Fibroblast of mammary gland (primary cell): ENCODE measurements at places on chromosomes 7 and 10.

DNA sequence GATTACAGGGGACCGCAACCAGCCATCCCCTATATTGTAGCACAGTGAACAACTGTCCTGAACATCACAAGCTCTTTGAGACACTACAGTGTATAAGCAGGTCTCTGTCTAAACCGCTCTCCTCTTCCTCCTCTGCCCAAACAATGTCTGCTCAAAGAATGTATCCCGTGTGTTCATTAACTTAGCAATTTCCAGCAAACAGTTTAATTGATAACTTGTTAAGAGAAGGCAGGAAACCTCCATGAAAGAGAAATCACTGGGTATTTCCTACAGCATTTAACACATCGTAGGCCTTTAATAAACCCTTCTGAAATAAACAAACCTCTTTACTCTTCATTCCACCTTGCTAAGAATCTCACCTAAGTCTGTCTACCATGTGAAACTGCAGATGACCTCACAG, 1.5 kb downstream of the PMS2 start:
- no peak for DNase-seq

GRCh38 chr7:22683379-22683778, 43.6 kb upstream of the IL6 start:
- no peak for DNase-seq

GRCh38 chr10:35352512-35352911, 16.2 kb downstream of the CCNY start:
- DNase-seq, result no peak

DNA sequence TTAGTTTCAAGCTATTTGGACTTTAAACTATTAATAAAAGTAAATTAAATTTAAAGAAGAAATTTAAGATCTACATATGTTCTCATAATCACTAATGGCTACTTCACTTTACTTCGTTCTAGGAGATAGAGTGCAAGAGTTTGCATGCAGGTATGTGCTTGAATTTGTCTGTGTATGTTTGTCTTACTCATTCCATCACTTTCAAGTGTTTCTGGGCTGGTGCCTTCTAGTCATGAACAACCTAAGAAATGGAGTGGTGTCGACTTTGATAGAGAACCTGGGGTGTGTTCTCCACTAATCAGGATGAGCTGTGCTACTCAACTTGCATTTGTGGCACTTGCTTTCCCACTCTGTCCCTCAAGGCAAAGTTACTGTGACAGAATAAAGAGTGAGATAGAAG, 169.9 kb downstream of the KCND2 start:
- DNase-seq, result no peak

GRCh38 chr10:36188461-36188860, 546.4 kb upstream of the FZD8 start:
- no peak for DNase-seq

DNA sequence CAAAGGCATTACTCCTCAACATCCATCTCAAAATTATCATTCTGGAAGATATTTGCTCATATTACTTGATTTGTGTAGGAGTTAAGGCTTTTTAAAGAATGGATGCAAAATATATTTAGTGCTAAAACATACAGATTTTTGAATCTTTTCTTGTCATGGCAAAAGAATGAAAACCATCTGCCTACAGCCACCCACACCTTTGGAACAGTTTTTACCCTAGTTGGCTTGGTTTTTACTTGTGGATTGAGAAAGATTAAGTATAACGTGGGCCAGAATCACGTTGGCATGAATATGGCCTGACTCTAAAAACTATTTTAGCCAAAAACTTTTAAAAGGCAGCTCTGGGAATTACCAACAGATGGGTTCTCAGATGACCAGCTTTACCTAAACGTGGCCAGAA, 128.2 kb downstream of the SPAG6 start:
- peak; percentile 15 for DNase-seq

DNA sequence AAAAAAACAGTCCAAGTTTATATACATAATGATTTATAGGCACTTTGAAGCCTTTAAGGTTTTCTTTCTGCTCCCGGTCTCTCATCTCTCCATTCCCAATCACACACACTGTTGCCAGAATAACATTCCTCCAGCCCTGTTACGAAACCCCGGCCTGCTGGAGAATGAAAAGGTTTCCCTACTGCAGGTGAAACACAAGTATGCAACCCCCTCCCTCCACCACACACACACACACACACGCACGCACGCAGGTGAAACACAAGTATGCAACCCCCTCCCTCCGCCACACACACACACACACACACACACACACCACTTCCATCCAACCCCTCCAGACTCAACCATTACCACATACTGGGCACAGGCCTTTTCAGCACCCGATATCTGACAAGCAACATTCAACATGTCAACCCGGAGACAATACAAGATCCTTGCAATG, 87.5 kb downstream of the PARD3 start:
- DNase-seq, result no peak

DNA sequence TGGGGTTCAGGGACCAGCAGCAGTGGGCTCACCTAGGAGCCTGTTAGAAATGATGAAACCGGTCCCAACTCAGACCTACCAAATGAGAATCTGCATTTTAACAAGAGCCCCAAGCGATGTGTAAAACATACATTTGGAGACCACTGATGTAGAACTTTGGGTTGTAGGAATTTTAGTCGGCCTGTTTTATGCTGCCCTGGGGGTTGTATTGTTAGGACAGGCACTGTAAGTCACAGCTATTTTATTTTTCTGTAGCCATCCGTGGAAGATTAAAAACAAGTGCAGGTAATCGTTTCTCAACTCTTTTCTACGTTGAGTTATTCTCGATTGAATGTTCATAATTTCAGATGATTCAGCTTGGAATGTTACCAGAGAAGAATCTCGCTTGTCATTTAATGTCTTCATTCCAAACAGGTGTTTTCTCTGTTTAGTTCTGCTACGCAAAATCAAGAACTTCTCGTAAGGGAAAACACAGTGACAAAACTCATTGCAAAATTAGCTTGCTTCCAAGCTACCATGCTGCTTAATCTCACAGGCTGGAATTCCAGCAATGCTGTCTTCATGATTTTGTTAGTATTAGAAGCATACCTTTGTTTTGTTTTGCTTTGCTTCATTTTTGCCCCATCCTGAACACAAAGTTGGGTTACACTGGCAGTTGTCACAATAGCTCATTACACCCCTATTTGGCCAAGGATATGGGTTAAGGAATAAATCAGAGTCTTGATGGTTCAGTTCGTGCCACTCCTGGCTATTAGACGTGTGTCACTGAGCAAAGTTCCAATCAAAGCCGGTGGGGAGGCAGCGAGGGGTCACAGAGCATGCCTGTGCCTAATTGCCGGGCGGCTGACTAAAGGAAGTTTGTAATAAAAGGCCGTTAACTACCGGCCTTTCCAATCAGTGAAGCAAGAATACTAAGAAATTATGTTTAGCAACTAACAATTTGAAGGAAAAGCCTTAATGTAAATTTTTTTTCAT, 676.9 kb downstream of the GATA3 start:
- no peak for DNase-seq

- DNase-seq, result no peak
These were observed 173.7 kb upstream of the PRPS1L1 start for GRCh38 chr7:18201350-18201749.

GRCh38 chr10:67606572-67606971, 89.4 kb downstream of the CTNNA3 start:
- DNase-seq, result peak; percentile 74

- no peak for DNase-seq
These were observed 3.7 kb upstream of the ELFN1 start for GRCh38 chr7:1666317-1666822.

GRCh38 chr7:131370523-131370968, 42.9 kb downstream of the MKLN1 start:
- peak; percentile 15 for DNase-seq

DNA sequence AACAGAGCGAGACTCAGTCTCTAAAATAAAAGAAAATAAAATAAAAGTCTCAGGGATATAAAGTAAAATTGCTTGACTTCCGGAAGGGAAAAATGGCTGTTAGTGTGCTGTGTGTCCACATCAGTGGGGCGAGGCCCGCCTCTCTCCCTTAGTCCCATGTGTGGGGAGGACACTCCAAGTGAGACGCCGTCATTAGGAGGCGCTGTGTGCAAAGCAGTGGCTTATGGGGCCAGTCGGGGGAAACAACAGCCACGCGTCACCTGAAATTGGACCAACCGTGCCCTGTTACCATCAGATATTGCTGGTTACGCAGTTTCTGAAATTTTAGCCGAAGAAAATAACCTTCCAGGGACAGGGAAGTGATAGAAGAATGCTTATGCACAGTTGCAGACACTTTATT, 15.8 kb downstream of the SFXN4 start:
- no peak for DNase-seq

DNA sequence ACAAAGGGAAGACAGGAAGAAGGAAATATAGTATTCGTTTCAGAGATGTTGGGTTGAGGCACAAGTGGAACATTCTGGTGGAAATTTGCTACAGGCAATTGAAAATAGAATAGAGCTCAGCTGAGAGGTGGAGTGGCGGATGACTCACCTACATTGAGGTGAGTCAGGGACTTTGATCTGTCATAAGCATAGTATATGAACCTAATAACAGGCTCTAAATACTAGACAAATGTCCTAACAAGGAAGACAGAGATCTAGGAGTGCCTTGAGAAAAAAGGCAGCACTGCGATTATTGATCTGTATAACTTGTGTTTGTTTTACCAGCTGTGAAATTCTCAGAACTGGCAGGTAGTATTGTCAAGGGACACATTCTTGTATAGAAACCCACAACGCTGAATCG, 907 bp upstream of the IFRD1 start:
- DNase-seq, result peak; percentile 49

DNA sequence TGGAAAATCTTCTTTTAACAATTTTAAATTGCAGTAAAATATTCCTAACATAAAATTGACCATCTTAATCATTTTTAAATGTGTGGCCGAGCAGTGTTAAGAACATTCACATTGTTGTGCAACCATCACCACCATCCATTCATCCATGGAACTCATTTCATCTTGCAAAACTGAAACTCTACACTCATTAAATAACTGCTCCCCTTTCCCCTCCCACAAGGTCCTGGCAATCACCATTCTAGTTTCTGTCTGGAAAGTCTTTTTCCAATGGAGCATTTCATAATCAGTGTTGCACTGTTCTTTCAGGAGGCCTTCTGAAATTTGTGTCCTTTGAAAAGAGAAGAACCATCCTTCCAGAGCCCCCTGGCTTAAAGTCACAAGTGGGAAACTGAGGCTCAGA, 233.1 kb downstream of the PLXNA4 start:
- DNase-seq, result peak; percentile 30

GRCh38 chr10:99435986-99436638, 5.7 kb upstream of the GOT1 start:
- peak; percentile 59 for DNase-seq

GRCh38 chr10:27578316-27578715, 74.2 kb downstream of the RAB18 start:
- DNase-seq, result no peak

DNA sequence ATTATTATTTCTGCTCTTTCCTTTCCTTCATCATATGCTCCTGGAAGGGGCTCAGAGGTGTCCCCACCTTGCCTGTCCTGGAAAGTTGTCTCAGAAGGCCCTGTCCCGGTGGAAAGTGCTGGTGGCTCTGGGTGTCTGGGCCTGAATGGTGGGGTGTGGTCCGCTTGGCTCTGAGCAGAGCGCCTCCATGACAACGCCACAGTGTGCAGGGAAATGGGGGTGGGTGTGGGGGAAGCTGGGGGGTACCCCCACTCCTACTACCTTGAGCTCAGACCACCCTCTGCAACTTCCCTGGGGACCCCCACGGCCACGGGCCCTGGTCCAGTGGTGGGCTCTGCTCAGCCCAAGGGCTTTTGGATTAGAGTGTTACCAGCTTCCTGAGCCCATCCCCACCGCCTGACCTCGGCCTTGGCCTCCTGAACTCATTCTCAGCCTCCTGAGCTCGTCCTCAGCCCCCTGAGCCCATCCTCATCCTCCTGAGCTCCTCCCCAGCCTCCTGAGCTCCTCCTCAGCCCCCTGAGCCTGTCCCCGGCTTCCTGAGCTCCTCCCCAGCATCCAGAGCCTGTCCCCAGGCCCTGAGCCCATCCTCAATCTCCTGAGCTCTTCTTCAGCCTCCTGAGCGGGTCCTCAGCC, 106.4 kb upstream of the FAM20C start:
- DNase-seq, result no peak

- DNase-seq, result no peak
These were observed 53.7 kb downstream of the GOLGA7B start for GRCh38 chr10:97903128-97904017.

DNA sequence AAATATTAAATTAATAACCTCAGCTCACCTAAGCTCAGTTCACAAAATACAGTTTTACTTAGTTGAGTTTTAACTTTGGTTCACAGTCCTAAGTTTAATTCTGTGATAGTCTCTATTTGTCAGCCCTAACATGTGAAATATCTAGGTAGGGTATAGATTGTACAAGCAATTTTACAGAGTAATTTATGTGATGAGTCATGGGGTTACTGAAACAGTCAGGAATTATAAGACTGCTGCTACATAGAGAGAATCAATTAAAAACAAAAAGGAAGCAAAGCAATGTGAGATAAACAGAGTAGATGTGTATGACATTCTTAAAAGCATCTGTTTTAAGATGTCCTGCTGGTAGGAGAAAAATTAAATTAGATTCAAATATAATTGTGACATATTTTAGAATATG, 1018.2 kb upstream of the KCND2 start:
- DNase-seq, result peak; percentile 14

- DNase-seq, result peak; percentile 82
These were observed 120.1 kb downstream of the ARHGAP12 start for GRCh38 chr10:31808258-31809218.

GRCh38 chr7:188727-189500, 3.5 kb upstream of the FAM20C start:
- no peak for DNase-seq

DNA sequence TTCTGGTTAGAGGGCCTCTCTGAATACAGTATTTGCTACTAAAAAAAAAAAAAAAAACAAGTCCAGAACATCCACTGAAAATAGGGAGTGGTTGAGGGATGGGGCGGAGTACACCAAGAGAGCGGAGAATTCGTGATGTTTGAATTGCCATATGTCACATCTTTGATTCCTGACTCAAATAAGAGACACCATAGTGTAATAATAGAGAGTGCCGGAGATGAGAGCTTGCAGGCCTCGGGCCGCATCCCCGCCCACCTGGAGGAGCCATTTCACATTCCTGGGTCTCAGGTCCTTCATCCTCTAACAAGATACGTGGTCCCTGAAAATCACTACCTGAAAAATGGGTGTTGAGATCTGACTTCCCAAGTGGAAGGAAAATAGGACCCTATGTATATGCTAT, 46.8 kb downstream of the KIAA1549 start:
- DNase-seq, result no peak

- peak; percentile 64 for DNase-seq
These were observed 83.8 kb downstream of the ABCA13 start for GRCh38 chr7:48255046-48255445.
